ENCODE measurements at places on chromosomes 16 and 17.
A peak's percentile ranks its signal among the peaks of the same experiment; 100 is the strongest.

GRCh38 chr16:73091174-73091573, 43.2 kb upstream of the ZFHX3 start:
- no peak for DNase-seq

DNA sequence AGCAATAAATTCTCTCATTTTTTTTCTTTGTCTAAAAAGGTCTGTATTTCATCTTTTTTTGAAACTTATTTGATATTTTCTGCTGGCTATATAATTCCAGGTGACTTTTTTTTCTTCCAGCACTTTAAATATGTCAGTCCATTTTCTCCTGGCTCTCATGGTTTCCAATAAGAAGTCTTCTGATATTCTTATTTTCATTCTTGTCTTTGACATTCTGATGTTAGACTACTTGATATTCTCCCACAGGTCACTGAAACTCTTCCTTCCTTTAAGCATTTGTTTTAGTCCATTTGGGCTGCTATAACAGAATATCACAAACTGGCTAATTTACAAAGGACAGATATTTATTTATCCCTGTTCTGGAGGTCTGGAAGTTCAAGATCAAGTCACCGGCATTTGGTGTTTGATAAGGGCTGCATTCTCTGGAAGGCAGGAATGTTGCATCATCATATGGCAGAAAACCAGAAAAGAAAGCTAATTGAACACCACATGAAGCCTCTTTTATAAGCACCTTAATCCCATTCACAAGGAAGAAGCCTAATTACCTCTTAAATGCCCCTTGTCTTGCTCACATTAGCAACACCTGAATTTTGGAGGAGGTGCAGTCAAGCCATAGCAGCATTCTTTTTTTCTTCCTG, 242.1 kb upstream of the TNRC6C start:
- DNase-seq, result no peak

DNA sequence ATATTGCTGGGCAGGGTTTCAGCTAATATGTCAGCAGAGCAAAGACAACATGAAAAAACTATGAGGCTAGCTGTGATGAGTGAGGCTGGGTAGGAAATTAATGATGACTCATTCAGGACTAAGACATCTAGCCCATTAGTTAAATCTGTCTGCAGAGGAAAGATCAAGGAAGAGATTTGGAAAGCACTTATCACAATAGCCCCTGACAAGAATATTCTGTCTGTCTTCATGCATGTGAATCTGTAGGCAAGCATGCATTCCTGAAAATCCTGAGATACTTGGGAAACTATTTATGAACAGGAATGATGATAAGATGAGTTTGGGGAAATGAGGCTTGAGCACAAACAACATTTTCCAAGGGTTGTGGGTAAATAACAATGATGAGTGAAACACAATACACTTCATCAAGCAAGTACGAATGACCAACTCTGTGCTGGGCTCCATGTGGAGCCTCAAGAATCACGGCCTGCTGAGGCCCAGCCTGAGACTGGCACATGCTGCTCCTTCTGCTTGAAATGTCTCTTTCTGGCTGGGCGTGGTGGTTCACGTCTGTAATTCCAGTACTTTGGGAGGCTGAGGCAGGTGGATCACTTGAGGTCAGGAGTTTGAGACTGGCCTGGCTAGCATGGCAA, 96.5 kb upstream of the ASIC2 start:
- DNase-seq, result peak; percentile 67

DNA sequence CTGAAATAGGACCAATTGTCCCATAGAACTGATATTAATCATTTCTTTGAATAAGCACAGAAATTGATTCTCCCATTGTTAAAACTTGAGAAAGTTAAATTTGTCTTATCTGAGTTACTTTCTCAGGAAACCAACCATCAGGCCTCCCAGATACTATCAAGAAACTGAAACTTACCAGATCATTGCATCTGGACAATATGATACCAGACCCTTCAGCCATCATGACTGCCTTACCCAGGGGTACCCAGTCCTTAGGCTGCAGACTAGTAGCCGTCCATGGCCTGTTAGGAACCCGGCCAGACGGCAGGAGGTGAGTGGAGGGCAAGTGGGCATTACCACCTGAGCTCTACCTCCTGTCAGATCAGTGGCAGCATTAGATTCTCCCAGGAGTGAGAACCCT, 7.8 kb downstream of the STXBP4 start:
- no peak for DNase-seq

DNA sequence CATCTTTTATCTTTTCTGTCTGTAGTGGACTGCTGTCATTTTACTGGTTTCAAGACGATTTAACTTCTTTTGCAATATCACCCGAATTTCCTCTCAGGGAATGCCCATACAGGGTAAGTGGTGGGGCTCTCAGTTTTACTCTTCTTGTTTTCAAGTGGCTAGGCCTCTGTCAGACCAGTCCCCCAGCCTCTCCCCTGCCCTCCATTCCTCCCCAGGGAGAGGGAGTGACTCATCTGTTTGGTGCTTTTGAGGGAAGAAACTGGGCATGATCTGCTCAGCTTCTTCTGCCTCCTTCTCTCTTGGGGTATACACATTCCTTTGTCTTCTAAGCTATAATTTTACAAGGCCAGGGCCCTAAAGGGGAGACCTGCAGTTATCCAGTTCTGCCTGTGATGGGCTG, 332.0 kb downstream of the CBLN1 start:
- peak; percentile 65 for DNase-seq

GRCh38 chr17:81666092-81666341, 388 bp downstream of the OXLD1 start:
- DNase-seq, result no peak

DNA sequence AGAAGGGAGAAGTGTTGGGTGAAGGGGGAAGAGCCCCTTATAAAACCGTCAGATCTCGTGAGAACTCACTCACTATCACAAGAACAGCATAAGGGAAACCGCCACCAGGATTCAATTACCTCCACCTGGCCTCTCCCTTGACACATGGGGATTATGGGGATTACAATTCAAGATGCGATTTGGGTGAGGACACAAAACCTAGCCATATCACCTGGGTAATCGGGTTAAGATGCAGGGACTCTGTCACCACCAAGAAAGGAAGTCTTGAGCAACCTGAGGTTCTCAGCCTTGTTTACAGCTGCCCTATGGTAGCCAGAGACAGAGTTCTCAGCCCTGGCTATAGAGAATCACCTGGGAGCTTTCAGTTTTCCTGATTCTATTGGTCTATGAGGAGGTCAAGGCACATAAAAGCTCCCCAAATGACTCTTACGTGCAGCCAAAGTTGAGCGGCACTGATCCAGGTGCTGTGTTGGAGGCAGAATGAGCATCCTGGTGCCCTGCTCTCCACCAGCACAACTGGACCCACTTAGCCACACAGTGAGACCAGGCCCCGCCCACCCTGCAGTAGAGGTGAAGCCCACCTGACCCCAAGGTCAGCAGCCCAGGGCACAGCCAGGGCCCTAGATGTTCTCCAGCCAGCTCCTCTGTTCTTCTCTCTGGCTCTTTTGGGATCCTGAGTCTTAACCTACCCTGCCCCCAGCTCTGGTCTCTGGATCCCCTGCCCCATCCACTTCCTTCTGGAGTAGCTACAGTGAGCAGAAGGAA, 138.5 kb upstream of the CDH5 start:
- no peak for DNase-seq

DNA sequence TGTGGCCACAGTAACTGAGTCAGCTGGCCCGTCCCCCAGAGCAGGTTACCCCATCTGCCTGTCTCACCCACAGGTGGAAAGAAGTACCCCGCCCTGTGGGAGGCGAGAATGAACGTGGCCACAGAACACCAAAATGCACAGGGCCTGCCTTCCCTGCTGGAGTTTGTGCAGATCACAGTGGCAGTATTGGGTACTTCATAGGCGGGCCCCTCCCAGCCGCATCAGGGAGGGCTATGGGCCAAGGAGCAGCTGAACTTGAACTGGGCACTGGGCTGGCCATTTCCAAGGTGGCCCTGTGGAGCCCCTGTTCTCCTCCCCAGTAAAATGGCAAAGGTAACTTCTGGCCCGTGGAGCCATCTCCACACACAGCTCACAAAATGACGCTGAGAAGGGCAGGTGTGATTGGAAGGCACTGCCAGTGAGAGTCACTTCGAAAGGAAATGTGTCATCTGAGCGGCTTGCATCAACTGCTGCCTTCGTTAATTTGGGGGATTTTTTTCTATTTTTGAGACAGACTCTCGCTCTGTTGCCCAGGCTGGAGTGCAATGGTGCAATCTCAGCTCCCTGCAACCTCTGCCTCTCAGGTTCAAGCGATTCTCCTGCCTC, 162.9 kb downstream of the ENGASE start:
- DNase-seq, result no peak

DNA sequence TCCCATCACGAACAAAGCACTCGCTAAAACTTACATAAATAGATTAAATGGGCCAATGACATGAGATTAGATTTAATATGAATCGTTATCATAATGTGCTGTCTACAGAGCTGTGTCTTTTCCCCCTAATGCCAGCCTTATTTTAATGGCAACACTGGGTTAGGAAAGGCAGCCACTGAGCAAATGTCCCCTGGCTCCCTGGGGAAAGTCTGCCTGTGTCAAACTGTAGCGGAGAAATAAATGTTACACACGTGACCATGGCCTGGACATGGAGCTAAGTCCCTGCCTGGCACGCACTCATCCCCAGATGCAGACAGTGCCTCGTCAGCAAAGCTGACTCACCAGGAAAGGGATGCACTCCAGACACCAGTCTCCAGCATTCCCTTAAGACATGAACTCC, 61.3 kb upstream of the SDK2 start:
- DNase-seq, result peak; percentile 91

DNA sequence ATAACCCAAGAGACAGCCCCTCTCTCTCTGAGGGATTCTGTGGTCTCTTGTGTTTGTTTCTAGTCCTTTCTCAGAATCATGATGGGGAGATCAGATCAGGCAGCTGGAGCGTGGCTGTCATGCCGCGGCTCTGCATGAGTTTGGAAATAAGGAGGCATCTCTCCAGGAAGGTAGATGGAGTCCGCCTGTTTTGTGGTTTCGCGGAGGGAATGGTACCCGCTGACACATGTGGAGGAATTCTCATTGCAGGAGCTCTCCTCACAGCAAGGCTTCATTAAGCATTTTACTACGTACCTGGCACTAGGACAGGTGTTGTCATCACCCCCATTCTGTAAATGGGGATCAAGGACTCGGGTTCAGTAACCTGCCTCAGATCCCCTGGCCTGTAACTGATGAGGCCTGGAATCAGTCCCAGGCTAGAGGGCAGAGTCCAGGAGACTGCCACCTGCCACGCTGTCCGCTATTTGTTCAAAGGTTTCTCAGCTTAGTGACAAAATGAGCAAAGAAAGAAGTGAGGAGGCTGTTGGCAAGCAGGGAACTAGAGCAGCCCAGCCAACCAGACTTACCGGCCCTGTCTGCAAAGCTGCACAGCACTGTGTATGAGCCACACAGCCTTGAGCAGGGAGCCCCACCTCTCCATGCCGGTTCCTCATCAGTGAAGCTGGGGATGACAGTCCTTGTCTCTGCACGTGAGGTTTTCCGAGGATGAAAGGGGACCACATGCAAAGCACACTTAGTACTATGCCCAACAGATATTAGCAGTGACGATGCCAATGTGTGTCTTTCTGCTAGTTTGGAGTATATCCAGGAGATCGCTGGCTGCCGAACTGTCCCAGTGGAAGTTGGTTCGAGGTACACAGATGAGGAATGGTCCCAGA, 11.0 kb downstream of the KDM8 start:
- DNase-seq, result no peak

DNA sequence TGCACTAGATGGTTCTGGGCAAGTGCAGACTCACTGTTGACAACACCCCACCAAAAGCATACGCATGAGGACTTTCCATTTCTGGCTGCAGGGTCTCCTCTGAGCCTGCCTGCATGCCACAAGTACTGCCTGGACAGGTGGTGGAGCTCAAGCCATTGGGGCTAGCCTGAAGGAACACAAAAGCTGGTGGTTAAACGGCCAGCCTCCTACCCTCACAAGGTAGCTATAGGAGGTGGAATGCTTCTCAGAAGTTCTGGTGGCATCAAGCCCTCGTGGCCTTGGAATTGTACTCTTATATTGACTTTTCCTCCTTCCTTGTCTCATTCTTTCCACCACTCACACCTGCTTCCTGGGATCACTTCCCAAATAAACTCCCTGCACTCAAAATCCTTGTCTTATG, 56.6 kb upstream of the BCAR1 start:
- no peak for DNase-seq

DNA sequence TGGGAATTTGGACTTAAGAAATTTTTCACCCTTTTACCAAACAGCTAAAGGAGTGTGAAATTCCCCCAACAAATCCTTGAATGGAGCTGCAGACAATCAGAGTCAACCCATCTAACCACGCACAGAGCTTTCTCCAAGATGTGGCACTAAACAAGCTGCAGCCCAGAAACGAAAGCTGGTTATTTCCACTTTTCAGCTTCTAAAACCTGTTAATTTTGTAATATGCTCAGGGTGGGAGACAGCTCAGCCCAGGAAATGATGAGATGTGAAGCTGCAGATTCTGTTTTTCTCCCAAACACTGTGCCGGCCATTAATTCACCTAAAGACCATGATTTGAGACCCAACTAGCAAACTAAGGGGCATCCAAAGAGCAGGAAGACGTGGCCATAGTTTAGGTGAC, 33.2 kb upstream of the ABR start:
- no peak for DNase-seq

- DNase-seq, result no peak
These were observed at the start of gene SOX15 for GRCh38 chr17:7589891-7590691. TSS of gene SOX15 (minus strand) at chr17:7590094. CDS start at chr17:7589676, 418 bp downstream.

DNA sequence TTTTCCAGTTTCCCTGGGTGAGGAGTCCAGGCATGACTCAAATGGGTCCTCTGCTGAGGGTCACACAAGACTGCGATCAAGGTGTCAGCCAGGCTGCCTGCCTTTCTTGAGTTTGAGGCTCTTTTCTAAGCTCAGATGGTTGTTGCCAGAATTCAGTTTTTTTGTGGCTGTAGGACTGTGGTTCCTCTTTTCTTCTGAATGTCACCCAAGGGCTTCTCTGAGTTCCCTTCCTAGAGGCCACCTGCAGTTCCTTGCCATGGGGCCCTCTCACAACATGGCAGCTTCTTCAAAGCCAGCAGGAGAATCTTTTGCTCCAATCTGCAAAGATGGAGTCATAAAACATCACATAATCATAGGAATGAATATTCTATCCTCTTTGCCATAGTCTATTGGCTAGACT, 17.5 kb downstream of the LIMD2 start:
- DNase-seq, result no peak

GRCh38 chr16:12017558-12017957, 41.0 kb downstream of the SNX29 start:
- peak; percentile 84 for DNase-seq

DNA sequence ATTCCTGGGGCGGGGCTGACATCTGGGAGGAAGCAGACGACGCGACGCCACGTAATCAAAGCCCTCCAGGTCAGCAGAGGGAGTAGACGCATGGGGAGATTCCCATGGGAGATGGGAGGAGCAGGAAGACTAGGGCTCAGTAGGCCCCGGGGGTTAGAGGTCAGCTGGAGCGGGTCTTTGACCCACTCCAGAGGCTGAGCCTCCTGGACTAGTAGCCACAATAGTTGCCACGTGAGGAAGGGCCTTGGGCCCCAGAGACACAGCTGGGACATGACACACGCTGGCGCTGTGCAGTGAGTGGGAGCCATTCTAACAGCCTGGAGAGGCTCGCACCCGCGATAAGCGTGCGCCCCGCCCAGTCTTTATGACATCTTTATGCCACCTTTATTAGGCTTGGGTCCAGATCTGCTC, 95.7 kb upstream of the AMZ2 start:
- DNase-seq, result no peak

- peak; percentile 36 for DNase-seq
These were observed 23.3 kb downstream of the TBCD start for GRCh38 chr17:82775001-82775823.

GRCh38 chr16:72018470-72018869, 9.9 kb downstream of the DHODH start:
- no peak for DNase-seq

Data from fibroblast of skin of right biceps (primary cell).